CD4-positive, alpha-beta T cell treated with Interleukin-2 at 100 ng/mL for 4 hours (primary cell): ENCODE measurements at places on chromosomes 7 and 10.

GRCh38 chr10:71742301-71743088, 22.9 kb upstream of the C10orf105 start:
- peak; percentile 34 for DNase-seq

DNA sequence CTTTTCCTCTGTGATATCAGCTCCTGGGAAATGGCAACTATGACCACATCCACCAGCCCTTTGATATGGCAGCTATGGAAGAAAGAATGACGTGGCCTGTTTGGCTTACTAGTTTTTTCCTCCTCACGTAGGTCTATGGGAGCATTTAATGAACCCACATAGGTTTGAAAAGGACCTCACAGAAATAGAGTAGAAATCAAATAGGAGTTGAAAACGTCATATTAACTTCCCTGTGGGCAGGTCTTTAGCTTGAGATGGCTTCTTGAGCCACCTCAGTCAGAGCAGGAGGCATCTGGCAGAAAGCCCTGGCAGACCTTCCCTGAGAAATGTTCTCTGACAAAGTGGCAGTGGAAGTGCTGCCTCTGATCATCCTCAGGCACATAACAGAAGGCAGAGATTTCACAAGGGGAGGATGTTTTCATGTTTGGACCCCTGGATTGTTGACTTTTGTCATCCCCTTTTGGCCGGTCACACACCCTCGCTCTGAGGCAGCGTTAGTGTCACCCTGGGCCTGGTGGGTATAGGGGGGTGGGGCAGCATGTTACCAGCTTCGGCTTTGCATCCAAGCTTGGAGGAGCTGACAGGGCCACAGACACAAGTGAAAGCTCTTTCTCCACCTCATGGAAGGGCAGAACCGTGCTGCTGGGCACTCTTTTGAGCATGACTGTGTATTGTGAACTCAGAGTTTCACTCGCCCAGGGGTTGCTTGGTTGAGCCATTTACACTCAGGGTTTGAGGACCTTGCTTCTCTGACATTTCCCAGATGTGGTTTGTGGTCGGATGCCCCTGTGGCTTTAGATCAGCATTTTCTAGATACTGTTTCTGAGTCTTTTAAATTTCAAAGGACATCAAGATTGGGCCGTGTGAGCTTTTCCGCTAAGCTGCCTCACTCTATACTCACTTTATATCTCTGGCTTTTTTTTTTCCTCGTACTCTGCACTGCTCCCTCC, 184.2 kb downstream of the STK31 start:
- peak; percentile 7 for DNase-seq

GRCh38 chr10:16741540-16741939, 75.7 kb downstream of the RSU1 start:
- DNase-seq, result no peak

- peak; percentile 28 for DNase-seq
Measured at GRCh38 chr10:100167553-100168312, 18.1 kb downstream of the ERLIN1 start.

DNA sequence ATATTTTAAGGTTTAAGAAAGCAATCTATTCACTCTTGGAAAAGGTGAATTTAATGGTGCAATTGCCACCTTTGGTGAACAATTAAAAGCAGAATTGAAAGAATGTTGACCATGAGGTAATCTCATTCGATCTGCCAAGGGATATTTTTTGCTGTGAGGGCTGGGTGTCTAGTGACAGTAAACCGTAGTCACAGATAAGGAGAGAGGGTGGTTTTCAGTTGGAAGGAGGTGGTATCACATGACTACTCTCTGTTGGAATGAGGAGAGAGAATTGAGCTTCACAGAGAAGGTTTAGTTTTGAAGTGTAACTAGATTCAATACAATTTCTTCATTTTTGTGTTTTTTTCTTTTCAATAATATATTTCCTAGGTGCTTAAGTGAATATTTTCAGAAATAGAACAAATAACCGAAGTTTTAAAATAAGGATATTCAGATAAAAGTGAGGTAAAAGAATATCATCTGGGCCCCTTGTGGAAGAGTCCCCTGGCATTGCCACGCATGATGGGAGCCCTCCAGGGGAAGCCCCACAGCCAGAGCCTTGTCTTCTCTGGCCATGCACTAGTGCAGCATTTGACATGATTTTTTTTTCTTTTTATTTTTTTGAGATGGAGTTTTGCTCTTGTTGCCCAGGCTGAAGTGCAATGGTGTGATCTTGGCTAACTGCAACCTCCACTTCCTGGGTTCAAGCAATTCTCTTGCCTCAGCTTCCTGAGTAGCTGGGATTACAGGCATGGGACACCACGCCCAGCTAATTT, 73.4 kb downstream of the GPR141 start:
- no peak for DNase-seq

- DNase-seq, result no peak
Measured at GRCh38 chr7:29412912-29413311, 150.7 kb upstream of the PRR15 start.

GRCh38 chr10:7130191-7130911, 280.5 kb downstream of the SFMBT2 start:
- no peak for DNase-seq

DNA sequence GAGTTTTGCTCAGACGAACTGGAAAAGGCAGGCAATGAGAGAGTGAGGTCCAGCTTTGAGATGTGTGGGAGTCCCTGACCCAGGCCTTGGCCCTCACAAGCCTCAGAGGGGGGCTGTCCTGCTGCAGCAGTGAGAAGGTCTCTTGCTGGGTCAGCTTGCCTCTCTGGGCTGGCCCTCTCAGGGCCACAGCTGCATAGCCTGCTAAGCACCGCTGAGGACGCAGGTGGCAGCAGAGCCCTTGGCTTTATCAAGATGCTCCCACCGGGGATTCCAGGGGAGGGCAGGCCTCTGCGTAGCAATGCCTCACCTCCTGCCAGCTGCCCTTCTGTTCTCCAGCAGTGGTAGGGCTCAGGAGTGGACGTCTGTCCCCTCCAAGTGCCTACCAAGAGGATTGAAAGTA, 128.7 kb downstream of the COBL start:
- DNase-seq, result no peak

GRCh38 chr7:106639476-106640334, 21.3 kb downstream of the CCDC71L start:
- no peak for DNase-seq

- DNase-seq, result no peak
Measured at GRCh38 chr7:34155220-34155908, 250.0 kb downstream of the BMPER start.

DNA sequence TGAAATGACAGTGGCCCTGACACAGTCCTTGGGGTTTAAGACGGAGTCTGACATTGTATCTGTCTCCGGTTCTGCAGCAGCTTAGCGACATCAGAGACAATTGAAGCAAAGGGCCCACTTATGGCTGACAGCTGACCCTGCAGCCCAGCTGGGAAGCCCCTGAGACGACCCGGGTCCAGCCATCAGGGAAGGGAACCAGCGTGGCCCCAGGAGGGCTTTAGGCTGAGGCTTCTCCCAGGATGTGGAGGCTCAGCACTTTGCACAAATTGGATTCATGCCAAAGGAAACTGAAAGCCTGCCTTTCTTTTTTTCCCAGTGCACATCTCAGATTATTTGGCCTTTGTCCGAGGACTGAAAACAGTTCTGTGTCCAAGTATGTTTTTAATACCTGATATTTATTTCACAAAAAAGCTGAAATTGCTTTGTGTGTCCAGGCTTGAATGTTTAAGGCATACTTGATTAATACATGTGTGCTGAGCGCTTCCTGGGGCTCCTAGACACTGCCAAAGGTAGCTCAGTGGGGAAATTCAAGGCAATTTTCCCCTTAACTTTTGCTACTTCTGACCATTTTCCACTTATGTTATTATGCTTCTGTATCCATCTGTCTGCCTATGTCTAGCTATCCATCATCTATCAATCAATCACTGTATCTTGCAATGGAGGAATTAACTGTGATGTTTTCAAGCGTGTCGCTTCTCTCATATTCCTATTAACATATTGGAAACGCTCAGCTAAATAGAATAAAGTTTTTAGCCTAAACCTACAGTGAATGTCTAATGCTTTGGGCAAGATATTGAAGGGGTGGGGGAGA, 34.8 kb downstream of the KLF6 start:
- DNase-seq, result no peak

DNA sequence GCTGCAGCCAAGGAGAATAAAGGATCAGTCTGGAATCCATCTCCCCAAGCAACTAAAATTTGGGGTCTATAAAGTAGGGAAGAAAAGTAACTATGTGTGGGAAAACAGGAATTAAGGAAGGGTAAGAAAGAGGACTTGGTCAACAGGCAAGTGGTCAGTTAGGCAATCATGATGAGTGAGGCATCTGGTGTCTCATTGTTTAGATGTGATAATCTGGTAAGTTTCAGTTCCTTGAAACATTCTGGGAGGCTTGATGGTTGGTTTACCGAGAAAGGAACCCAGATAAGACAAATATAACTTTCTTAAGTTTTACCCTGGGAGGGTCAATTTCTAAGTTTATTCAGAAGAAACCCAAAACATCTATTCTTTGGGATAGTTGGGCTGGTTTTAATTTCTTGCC, 22.3 kb downstream of the HYAL4 start:
- DNase-seq, result no peak

GRCh38 chr7:22577470-22578001, 77.5 kb upstream of the STEAP1B start:
- no peak for DNase-seq

DNA sequence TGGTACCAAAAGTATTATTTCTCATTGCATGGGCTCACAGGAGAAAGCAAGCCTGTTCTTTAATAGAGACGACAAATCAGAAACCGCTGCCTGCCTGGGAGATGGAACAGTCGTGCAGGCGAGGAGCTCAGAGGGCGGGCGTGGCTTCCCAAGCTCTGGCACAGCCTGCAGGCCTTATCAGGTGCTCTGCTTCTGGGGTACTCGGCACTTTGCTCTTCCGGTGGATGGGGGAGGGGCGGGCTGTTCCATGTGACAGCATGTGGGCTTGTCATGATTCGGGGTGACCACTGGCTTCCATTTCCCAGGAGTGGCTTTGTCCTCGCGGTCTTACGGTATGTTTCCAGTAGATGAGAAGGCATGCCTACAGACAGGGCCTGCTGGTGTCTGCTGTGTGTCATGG, 228.6 kb downstream of the MGMT start:
- no peak for DNase-seq

GRCh38 chr10:3500408-3500856, 284.6 kb downstream of the KLF6 start:
- no peak for DNase-seq

- DNase-seq, result no peak
Measured at GRCh38 chr7:28750981-28751380, 207.1 kb downstream of the TRIL start.

DNA sequence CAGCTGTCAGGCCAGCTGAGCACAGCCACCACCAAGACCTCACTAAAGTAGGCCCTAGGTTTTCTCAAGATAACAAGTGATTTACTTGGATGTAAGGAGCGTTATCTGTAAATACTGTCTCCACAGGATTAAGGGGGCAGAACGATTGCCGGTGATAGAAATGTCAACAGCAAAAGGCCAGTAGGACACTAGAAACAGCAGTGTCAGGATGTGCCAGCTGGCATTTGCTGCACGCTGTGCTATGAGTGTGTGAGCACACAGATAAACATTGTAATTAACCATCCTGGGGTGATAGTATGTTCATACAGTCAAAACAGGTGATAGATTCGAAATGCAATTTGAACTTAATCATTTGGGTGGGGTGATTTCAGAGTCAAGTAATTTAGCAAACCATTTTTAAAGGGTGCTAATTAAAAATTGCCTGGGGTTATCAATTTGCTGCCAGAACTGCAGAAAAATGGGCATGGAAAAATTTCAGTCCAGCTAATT, 36.3 kb upstream of the NOBOX start:
- no peak for DNase-seq

- no peak for DNase-seq
Measured at GRCh38 chr7:154832557-154833138, 170.3 kb downstream of the PAXIP1 start.

DNA sequence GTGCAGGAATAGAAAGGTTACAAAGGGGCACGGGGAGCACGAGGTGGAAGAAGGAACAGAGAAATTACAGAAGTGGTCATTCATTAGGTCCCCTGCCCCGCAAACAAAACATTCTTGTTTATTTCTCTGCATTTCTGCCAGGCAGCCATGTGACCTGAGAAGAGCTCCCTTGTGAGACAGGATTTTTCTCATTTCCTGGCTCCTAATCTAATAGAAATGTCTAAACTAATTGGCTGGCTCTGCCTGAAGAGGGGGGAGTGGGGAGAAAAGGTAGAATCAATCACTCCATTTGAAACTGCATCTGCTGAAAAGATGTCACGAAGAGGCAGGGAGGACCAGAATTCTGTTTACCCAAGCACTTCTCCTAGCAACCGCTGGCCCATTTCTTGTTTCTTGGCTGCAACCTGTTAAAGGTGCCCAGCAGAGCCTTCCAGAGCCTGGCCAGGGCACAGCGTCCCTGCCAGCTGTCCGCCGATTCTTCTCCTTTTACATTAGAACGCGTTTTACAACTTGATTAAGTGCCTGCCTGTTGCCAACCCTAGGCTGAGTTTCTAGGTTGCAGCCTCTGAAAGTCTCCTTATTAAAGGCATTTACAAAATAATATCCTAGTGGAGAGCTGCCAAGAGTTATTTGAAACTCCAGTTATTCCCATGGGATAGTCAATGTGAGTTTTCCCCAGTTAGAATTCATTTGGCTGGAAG, 1227.6 kb downstream of the TYW1 start:
- DNase-seq, result no peak

DNA sequence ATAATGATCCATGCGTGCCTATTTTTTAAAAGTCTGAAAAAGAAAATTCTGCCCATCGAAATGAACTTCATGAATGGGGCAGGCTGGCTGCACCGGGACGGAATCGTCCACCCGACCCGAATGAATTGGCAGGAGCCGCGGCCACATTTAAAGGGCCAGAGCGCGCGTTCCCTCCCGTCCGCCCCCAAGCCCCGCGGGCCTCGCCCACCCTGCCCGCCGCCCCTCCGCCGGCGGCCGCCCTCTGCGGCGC, 319 bp upstream of the GATA3 start:
- DNase-seq, result no peak

GRCh38 chr10:17965649-17966235, 14.0 kb downstream of the SLC39A12 start:
- no peak for DNase-seq

DNA sequence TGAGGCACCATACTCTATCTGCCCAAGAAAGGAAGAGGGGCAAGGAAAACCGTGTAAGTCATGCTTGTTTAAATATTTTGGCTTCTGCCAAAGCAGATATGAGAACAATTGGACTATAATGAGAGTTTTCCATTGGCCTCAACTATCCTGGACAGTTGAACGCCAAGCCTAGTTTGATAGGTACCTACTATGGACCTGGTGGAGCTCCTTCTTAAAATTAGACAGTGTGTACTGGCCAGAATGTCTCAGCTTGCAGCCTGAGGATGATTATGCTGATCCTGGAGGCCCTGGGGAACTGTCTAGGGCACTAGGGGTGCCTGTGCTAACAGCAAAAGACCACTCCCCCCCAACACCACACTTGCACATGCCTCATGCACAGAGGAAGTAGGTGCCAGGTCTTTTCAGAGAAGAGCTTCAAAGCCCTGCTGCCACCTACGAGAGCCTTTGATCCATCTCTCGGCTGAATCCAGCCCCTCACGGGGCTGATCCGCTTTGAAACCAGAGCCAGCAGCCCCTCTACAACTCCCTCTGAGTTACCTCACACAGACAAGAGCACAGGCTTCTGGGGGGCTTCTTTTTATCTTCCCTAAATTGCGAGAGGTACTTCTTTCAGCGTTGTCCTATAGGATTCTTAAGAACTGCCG, 473.8 kb upstream of the GALNT17 start:
- DNase-seq, result no peak
